ENCODE measurements at places on chromosomes 13 and 19.

DNA sequence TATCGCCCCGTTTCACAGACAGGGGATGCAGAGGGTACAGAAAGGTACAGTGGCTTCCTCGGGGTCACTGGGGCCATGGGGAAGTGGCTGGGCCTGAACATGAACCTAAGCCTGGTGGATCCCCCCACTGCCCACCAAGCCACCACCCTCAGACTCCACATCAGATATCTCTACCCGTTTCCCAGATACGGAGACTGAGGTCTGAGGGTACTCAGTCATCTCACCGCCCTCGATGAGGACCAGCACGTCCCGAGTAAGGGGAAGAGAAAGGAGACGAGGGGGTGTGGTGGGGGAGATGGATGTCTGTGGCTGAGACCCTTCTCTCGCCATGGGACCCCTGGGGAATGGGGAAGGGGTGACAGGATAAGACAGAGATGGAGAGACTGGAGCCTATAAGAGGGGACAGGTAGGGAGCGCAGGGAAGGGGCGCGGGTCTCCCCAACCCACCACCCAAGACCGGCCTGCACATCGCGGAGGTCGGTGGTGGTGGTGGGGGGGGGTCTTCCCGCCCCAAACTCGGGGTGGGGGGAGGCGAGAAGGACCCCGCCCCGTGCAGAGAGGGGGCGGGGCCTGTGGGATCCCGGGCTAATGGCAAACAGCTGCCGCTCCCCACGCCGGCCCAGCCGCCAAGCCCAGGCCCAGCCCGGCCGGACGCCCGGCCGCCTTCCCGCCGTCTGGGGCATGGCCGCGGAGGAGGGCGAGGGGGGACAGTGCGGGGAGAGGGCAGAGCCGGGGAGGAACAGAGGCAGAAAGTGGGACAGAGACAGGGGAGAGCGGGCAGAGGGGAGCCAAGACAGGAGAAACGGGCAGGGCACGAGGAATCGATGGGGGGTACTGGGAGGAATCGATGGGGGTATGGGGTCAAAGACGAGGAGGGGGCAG is 698 bp downstream of the KANK2 start:
- peak; percentile 88 for DNase-seq

GRCh38 chr13:52903320-52903719 is 54.9 kb upstream of the PCDH8 start:
- DNase-seq = no peak

- no peak for DNase-seq
Observed at GRCh38 chr13:101181076-101181685, 235.1 kb downstream of the NALCN start.

DNA sequence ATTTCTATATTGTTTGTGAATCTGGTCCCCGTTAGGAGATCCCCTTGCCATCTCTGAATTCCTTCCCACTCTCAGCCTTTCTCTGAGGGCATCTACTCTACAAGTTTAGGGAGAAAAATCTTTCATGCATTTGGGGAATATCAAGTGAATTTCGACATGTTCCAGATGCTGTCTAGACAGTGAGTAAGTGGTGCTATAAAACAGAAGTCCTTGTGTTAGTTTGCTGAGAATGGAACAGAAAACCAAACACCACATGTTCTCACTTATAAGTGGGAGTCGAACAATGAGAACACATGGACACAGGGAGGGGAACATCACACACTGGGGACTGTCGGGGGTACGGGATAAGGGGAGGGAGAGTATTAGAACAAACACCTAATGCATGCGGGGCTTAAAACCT is 5.1 kb downstream of the OR7A10 start:
- DNase-seq = no peak

GRCh38 chr13:66563076-66563475 is 667.1 kb downstream of the PCDH9 start:
- DNase-seq = no peak

GRCh38 chr19:33426621-33427361 is 53.3 kb downstream of the CEBPG start:
- no peak for DNase-seq

- no peak for DNase-seq
Observed at GRCh38 chr13:97219226-97219625, 2.9 kb upstream of the MBNL2 start.

GRCh38 chr19:5149508-5149907 is 180.6 kb downstream of the KDM4B start:
- no peak for DNase-seq

DNA sequence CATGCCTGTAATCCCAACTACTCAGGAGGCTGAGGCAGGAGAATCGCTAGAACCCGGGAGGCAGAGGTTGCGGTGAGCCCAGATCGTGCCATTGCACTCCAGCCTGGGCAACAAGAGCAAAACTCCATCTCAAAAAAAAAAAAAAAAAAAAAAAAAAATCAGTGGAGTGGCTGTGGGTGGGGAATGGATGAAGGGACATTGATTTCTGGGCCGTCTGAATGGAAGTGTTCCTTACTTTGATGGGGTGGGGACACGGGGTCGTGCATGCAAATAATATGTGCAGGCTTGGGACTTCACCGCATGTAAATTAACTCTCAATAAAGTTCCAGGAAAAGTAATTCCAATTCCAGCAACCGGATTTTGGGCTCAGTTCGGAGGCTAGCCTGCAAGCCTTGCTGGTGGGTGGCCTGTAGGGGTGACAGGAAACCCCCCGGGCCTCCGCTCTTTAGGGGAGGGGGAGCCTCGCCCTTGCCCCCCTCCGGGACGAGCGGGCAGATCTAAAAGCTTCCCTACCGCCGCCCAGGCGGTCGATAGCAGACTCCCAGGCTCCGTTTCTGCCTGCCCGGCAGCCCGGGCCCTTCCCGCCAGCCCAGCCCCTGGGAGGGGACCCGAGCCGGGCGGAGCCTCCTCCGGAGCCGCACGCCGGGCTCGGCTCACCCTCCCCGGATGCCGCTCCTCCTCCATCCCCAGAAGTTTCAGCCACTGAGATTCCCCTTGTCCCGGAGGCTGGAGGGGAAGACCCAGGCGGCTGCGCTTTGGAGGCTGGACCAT is 48.0 kb upstream of the ADGRE5 start:
- DNase-seq = peak; percentile 91

DNA sequence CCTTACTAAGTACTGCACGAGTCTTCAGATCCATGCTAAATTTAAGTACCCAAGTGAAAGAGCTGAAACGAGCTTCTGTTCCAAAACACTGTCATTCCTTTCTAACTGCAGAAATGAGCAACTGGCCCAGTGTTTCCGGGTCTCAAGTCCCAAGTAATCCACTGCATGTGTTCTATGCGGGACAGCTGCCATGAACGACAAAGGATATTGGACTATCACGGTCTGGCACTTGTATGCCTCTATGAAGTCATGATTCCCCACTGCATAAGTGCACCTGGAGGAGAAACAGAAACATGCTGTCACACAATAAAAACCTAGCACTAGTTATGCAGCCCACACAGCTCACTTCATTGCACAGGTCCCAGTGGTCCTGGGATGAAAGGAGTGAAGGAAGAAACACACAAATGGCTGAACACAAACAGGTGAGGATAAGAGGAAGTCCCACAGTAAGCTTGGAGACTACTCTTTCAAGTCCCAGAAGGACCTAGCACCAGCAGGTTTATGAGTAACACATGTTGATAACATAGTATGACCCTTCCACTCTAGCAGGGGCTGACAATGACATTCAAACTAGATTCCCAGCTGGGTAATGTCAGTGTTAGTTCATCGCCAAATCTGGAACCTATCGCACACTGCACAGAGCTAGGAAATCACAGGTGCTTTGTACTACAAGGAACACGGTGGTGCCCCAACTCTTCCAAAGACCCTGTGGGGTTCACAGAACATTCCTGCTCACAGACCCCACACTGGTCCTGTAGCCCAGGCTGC is 11.3 kb downstream of the PCID2 start:
- DNase-seq = no peak

- no peak for DNase-seq
Observed at GRCh38 chr13:39373145-39373544, 229.8 kb downstream of the LHFPL6 start.

- no peak for DNase-seq
Observed at GRCh38 chr19:33063356-33063752, 1.3 kb downstream of the RHPN2 start.

DNA sequence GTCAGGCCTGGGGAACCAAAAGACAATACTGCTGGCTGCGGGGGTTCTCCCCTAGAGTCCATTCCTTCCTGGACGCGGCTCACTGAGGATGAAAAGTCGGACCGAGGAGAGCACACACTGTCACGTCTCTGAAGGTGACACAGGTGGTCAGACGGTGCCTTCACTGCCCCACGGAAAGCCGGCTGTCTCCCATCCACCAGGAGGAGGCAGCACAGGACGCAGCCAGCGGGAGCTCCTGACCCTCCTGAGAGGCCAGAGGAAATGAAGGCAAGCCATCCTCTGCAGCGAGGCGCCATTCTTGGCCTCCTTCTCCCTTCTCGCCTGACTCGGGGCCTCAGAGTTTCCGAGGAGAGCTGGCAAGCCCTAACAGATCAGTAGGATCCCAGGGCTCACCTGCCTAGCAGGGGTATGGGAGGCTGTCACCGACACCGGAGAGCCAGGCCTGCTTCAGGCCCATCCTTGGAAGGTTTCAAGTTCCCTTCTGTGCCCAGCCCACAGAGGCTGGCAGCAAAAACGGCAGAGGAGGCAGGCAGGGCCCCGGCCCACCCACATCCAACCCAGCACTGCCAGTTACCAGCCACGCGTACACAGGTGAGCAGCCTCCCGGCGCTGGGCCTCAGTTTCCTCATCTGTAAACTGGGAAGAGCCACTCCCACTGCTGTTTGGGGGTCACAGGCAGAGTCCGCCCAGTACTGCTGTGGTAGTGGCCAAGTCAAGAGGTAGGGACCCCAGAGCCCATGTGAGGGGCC is 4.5 kb downstream of the REXO1 start:
- no peak for DNase-seq

DNA sequence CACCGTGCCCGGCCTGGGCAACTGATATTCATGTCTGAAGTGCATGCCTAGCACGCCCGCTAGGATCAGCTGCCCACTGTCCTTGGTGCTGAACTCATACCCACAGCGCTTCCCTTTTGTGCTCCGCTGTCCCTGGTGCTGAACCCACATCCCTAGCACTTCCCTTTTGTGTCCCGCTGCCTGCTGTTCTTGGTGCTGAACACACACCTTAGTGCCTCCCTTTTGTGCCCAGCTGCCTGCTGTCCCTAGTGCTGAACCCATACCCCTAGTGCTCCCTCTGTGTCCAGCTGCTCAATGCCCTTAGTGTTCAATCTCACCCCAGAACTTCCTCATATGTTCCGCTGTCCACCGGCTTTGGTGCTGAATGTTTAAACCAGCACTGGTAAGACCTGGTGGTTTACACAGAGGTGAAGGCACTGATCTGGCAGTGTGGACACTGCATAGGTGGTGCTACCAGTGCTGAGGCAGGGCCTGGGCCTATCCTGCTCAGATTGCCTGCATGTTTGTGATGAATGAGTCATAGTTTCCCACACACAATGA is 26.3 kb upstream of the SIGLEC11 start:
- peak; percentile 93 for DNase-seq

- no peak for DNase-seq
Observed at GRCh38 chr19:29495091-29495490, 30.7 kb upstream of the VSTM2B start.

DNA sequence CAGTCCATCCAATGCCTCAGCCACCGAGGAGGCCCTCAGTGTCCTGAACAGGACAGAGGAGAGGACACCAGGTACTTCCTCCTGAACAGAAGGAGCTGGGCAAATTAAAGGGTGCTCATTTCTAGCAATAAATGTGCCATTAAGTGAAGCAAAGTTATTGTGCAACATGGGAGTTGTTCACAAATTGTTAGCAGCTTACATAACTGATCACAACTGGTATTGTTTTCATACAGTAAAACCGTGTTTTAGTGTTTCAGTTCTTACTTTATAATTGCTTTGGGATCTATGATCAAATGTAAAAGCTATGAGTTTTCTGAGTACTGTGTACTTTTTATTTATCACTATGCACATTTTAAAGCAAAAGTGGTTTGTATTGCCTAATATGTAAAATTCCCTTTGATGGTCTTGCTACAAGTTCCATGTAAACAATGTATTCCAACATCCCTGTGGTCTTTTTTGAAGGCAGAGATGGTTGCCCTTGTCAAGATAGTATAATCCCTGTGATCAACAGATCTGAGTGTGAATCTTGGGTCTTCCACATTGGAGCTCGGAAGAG is 263.1 kb downstream of the FGF14 start:
- DNase-seq = no peak

DNA sequence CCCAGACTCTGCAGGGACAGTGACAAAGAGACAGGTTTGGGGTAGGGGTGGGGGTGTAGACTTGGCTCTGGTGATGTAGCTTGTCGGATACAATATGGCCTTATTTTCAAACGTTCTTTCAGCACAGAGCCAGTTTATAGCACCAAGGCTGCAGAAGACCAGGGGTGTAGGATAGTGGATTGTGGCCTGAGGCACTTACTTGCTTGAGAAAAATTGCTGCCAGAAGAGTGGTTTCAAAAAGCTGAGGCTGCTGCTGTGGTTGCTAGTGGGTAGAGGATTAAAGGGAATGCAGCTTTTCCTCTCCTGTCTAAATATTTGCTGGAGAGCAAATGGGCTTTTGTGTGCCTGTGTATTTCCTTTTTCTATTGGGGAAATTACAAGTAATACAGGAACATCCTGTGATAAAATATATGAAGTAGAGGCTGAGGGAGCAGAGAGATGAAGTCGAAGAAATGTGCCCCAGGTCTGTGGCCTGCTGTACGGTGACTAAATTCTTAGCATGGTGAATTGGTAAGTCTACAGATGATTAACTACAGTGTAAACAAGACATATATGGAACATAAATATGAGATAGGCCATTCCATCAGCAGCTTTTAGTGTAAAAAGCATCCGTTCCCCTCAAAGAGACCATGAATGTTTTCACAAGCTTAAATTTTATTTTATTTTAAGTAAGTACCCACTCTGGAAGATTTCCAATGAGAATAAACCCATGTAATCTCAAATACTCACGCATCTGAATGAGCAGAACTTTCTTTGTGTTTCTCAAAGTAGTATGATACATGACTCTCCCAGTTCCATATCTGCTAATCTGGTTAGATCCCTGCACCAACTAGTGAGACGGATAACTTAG is 112.9 kb downstream of the LRCH1 start:
- DNase-seq = no peak

DNA sequence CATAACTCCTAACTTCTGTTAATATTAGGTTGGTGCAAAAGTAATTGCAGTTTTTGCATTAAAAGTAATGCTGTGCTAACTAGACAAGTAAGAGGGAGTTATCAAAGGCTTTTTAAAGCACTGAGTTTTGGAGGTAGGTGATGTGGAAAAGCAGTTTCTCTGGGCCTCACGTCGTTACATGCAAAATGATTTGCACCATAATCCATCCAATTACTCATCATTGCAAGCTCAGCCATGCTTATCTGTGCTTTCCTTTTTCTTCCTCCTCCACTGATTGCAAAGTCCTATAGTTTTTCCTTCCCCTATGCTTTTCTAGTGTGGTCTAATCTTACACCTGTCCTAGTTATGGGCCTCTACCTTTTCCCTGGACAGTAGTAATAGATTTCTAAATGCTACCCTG is 35.4 kb upstream of the INTS6 start:
- DNase-seq = no peak
